Stimulated activated CD8-positive, alpha-beta memory T cell treated with anti-CD3 and anti-CD28 coated beads, Interleukin-15, amount 100 ng/mL, for 24 hours (primary cell): ENCODE measurements at places on chromosomes 2 and 18.

DNA sequence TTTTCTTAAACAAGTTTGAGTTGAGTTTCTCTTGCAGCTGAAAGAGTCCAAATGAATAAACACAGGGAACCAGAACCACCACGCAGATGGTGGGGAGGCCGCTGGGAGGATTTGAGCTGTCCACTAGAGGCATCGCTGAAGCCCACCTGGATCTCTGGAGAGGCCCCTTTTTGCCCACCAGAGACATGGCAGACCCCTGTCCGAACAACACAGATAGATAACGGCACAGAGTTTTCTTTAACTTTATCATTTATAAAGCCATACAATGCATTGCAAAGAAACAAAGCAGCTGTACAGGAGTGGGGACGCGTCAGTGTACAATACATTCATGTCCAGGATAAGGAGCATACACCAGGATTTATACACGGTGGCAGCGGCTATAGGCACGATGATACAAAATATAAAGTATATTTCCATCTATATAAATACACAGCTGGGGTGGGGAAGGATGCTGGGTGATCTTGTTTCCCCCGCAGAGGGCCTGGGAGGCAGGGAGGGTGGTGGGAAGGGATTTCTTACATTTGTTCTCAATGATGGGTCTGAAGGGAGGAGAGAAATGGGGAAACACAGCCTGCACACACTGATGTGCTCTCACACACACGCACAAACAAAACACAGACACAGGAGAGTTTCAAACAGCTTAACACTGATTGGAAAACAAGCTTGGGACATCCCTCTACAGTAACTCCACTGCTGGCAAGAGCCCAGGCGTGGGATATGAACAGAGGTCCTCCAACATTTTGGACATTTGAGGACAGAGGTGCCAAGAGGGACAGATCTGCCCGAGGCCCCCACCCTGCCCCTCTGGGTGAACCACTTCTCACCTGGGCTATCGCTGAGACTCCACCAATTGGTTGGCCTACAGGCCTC lies 203.0 kb downstream of the TNS1 start:
- no peak for DNase-seq

GRCh38 chr2:239509373-239510143 lies 108.7 kb upstream of the HDAC4 start:
- no peak for DNase-seq

DNA sequence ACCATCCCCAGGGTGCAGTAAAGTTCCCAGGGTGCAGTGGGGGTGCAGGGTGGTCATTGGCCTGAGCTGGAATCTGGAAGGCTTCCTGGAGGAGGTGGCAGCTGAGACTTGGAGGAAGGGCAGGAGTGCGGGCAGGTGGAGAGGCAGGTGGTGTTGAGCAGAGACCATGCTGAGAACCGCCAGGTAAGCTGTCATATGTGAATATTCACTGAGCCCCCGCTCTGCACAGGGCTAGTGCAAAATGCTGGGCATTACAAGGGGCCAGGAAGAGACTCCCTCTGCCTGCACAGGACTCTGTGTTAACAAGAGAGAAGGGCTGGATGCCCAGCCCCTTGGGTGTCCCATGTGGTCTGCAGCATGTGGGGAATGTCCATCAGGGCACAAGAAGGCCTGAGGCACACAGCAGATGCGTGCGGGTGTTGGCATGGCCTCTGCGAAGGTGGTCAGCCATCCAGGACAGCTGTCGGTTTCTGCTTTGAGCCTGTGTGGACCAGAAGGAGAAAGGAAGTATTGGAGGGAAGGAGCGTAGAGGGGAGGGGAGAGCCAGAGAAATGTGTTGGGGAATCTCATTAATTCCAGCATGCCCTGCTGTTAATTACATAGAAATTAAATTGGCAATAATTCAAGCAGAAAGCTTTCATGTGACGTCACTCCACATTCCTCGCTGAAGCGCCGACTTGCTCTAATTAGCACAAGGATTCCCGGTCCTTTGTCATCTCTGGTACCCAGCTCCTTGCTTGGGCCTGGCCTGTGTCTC lies 62.8 kb upstream of the OTOS start:
- DNase-seq: no peak

DNA sequence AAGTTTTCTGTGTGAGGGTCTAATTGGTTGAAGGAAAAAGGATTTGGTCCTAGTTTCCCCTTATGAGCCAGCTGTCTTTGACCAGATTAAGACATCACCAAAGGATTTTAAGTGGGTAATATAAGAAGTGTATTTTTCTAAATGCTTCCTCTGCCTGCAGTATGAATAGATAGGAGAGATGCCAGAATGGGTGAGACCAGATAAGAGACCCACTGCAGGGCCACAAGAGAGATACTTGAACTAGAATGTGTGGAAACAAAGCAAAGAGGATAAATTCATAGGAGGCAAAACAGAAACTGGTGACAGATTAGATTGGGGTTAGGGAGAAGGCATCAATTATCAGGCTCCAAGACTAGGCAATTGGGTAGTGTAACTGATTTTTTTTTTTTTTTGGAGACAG lies 1.1 kb upstream of the HDHD2 start:
- no peak for DNase-seq

GRCh38 chr18:48928787-48929186 lies 22.0 kb downstream of the SMAD7 start:
- no peak for DNase-seq

DNA sequence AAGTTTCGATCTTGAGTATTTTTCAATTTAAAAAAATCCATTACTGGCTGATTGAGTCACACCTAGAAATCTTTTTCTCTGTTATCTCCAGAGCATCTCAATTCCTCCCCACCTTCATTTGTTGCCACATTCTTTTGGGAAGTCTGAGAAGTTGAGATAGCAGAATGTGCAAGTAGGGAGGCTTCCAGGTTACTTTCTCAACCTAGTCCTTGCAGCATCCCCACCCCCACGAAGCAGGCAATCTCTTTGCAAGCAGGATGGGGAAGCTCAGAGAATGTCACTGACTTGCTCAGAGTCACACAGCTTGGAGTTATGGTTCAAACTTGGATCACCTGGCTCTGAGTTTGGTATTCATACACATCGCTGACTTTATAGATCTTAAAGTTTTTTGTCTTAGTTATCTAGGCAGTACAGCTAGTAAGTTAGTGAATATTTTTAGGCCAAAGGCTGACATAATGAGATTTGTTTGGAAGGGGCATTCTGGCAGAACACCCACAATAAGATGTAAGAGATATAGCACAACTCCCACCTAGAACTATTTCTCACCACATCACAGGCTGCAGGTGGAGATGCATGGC lies 25.9 kb upstream of the LCLAT1 start:
- DNase-seq: no peak
